ENCODE measurements at places on chromosomes 11 and 22. TPM values are rescaled to one million over a fixed set of nuclear protein-coding genes. Genes with fewer than 3 reads are reported as not detected.

The C22orf42 gene
- total RNA-seq, result not detected

The CTSF gene
- 1.4 TPM for total RNA-seq

The P2RX6 gene
- total RNA-seq, result 0.14 TPM

The TPBGL gene
- total RNA-seq, result 0.20 TPM

DNA sequence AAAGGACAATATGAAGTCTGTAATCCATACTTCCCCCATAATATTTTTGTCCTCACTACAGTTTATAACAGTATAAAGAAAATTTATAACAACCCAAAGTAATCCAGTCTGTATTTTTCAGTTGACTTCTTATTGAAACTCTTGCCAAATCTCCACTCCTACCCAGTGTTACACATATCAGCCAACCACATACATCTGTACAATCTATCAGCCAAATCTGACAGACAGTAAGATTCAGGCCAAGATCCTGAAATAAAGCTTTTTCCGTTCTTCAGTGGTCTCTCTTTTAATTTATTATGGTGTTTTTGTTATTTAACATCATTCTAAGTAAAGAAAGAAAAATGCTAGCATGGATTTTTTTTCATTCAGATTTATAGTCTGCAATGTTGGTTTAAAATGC lies 2370.9 kb upstream of the RAG2 start:
- no peak for DNase-seq

DNA sequence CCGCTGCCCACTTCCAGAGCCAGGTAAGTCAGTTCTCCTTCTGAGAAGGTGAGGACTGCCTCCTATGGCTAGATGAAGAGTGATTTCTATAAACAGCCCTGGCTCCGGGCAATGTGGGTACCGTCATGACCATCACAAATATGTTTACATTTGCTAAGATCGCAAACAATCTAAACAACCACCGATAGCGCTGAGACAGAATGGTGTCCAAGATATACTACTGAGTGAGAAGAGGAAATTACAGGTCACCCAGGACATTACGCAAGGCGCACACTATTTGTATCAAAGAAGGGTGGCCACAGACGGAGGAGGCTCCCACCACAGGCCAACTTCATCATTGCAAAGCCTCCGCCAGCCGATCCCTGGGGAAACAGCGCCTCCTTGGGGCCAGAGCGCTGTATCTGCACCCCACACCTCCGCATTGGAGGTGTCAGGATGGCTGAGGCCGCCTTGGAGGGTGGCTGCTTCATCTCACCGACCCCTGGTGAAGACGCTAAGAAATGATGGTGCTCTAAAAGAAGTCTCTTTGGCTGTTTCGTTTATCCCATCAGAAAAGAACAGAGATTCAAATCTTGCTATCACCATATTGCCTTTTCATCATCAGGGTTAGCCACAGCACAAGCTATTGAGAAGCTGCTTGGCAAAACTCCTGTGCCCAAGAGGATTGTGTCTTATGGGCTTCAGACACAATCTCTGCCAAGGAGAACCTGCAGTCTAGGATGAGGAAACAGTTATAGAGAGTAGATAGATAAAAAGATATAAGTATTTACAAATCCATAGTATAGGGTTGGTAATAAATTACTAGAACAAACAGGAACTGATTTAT lies 12.3 kb upstream of the ASRGL1 start:
- DNase-seq, result peak; percentile 81

- no peak for DNase-seq
These were observed 35.4 kb downstream of the HORMAD2 start for GRCh38 chr22:30115705-30116104.

- DNase-seq, result no peak
These were observed 18.7 kb upstream of the OR6X1 start for GRCh38 chr11:123773026-123773425.

DNA sequence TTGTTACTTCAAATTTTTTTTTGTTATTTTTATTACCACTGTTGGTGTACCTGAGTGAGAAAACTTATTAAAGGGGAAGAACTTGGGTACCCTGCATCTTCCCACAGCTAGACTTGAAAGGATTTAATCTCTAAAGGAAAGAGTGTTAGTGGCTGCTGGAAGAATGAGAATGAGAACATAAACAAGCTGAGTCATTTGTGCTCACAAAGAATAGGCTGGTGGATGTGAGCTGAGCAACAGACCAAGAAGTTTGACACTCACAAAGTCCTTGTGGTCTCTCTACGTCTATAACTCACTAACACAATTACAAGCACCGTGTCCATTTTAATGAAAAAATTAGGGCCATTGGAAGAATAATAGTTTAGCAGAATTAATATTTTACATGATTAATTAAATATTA lies 217.6 kb upstream of the ANO5 start:
- DNase-seq, result no peak

DNA sequence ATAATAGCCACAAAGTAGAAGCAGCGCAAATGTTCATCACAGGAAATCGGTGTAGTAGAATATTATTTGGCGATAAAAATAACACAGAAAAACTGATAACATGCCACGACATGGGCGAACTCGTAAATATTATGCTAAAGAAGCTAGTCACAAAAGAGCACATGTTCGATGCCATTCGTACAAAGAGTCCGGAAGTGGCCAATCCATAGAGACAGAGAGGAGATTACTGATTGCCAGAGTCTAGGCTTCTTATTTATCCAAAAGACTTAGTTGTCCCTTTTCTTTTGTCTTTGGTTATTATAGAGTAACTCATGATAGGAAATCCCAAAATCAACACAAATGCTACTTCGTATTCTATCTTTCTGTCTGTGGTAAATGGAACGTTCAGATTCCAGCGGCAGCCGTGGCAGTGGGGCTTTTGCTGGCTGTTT lies 56.5 kb downstream of the MED15 start:
- no peak for DNase-seq

- DNase-seq, result peak; percentile 20
These were observed 21.2 kb upstream of the MAP6 start for GRCh38 chr11:75689863-75690609.

DNA sequence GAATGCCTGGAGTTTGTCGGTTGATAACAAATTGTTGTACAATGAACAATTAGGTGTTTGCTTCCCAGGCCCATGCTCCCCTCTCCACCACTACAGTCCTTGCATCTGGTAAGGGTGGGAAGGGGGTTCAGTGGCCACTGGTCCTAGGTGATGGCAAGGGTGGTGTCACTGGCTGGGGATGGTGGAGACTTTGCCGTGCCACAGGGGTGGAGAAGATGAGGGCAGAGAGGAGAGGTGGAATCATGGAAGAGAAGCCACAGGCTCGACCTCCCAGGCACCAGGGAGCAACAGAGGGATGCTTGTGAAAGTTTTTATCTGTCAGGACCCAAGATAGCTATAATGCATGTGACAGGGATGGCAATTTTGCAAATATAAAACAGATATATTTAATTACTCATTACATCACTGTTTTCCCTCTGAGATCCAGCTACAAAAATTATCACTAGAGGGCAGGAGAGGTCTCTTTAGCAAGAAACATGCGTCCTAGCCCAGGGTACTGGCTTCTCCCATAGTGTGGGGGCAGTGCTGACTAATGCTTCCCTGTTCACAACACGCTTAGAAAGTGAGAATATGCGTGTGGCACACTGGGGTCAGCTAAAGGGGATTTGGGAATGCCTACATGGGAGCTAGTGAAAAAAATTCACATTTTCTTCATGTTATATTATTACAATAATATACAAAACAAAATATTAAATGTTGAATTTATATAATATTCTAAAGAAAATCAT lies 49.0 kb upstream of the AMPD3 start:
- DNase-seq, result peak; percentile 39

Data from activated naive CD8-positive, alpha-beta T cell treated with anti-CD3 and anti-CD28 coated beads for 36 hours (primary cell).